ENCODE measurements at places on chromosomes 16 and 17. TPM values are rescaled to one million over a fixed set of nuclear protein-coding genes. Genes with fewer than 3 reads are reported as not detected.

Gene ITGA2B
- polyA plus RNA-seq, result not detected

Gene RSL1D1
- polyA plus RNA-seq, result 85.5 TPM

Gene HSD3B7
- polyA plus RNA-seq, result 9.0 TPM

Gene DDX52
- polyA plus RNA-seq, result 7.8 TPM

Gene GPRC5B
- 1.6 TPM for polyA plus RNA-seq

Gene SPNS3
- polyA plus RNA-seq, result not detected

Gene PIGS
- polyA plus RNA-seq, result 27.0 TPM

- H3K27ac ChIP-seq, result no peak overlapping the region
- peaks cover 41% of the 10 kb centered on the region for H3K4me1 ChIP-seq
- DNase-seq, result no peak
- H3K4me3 ChIP-seq, result no peak overlapping the region
- no peaks in the 10 kb centered on the region for H3K36me3 ChIP-seq
- no peaks in the 10 kb centered on the region for H3K27me3 ChIP-seq
These were observed 149.0 kb upstream of the PLCG2 start for GRCh38 chr16:81629896-81630634.

- H3K4me3 ChIP-seq, result no peak overlapping the region
- no peak for DNase-seq
- H3K4me1 ChIP-seq, result no peaks in the 10 kb centered on the region
- H3K27me3 ChIP-seq, result peaks cover 12% of the 10 kb centered on the region
- no peak overlapping the region for H3K27ac ChIP-seq
These were observed 98.1 kb upstream of the CCL2 start for GRCh38 chr17:34156741-34157589.

DNA sequence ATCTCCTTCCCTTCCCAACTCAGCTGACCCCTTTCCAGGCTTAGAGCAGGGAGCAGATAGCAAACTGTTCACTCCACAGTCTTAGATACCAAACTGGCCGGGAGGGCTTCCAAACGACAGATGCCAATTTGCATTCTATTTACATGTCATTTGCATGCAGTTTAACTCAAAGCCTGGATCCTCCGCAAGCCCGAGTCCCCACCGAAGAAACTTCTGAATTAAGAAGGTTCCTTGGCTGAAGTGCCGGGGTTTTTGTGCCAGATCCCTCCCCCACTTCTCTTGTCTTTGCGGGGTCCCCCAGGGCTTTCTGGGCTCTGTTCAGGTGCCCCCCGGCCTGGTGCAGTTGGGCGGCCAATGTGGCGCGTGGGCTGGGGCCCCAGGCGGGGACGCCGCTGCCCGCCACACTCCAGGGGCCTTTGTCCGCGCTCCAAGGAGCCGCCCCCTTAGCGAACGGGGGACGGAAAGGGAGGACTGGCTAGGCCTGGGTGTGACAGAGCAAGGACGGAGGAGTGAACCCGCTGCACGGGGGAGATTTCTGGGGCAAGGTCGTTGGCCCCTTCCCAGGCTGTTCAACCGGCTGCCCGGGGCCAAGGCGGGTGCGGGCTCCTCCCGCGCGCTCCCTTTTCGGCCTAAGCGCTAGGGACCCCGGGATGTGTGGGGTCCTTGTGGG is 1.2 kb downstream of the GPRC5B start:
- peak overlapping the region; percentile 33 for H3K27ac ChIP-seq
- peaks cover 29% of the 10 kb centered on the region for H3K27me3 ChIP-seq
- peak overlapping the region; percentile 67 for H3K4me3 ChIP-seq
- DNase-seq, result no peak
- no peaks in the 10 kb centered on the region for H3K36me3 ChIP-seq
- H3K4me1 ChIP-seq, result peaks cover 31% of the 10 kb centered on the region

GRCh38 chr17:13415871-13416416 is 185.8 kb downstream of the HS3ST3A1 start:
- no peak for DNase-seq
- H3K4me1 ChIP-seq, result no peaks in the 10 kb centered on the region
- H3K4me3 ChIP-seq, result no peak overlapping the region

DNA sequence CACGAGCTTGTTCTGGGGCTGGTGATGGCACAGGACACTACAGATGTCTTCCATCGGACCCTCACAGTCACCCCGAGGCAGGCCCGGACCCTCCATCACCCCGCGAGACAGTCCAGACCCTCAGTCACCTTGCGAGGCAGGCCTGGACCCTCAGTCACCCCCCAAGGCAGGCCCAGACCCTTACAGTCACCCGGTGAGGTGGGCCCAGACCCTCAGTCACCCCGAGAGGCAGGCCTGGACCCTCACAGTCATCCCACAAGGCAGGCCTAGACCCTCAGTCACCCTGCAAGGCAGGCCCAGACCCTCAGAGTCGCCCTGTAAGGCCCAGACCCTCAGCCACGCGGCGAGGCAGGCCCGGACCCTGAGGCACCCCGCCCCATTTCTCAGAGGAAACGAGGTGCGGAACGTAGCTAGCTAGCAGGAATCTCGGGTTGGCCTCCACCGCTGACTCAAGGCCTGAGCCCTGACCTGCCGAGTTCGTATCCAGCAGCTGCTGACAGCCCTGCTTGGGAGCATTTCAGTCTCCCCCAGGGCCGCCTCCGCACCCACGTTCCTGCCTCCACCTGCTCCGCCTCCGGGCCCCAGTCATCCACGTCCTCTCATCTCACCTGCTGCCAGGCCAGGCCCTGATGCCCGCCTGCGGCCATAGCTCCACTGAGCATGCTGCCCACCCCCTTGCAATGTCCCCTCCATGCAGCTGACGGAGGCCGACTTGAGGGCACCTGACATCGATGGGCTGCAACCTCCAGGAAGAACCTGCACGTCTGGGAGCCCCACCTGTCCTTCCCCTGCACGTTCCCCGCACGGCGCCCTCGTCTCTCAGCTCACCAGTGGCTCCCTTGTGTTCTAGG is 28.7 kb downstream of the RPH3AL start:
- no peaks in the 10 kb centered on the region for H3K4me1 ChIP-seq
- H3K36me3 ChIP-seq, result no peaks in the 10 kb centered on the region
- no peak overlapping the region for H3K4me3 ChIP-seq
- H3K27me3 ChIP-seq, result no peaks in the 10 kb centered on the region

DNA sequence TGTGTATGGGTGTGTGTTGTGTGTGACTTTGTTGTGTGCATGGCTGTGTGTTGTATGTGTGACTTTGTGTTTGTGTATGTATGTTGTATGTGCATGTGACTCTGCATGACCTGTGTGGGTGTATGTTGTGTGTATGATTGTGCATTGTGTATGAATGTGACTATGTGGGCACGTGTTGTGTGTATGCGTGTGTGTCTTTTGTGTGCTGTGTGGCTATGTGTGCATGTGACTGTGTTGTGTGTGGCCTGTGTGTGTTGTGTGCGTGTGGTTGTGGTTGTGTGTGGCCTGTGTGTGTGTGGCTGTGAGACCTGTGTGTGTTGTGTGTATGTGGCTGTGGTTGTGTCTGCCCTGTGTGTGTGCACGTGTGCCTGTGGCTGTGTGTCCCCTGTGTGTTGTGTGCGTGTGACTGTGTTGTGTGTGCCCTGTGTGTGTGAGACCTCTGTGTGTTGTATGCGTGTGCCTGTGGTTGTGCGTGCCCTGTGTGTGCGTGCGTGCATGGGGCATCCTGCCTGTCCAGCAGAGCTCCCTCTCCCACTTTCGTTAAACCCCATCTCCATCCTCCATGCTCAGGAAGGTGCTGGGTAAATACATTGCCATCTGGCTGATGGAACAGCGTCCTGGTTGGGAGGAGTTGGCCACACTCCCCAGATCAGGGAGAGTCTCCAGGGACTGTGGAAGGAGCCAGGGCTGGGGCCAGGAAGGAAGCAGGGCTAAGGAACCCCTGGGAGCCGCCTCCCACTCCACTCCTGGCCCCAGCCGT is 90.1 kb upstream of the GSE1 start:
- no peaks in the 10 kb centered on the region for H3K27me3 ChIP-seq
- H3K27ac ChIP-seq, result peak overlapping the region; percentile 14
- H3K4me3 ChIP-seq, result no peak overlapping the region
- H3K4me1 ChIP-seq, result peaks cover 31% of the 10 kb centered on the region

- no peaks in the 10 kb centered on the region for H3K36me3 ChIP-seq
- no peak for DNase-seq
- H3K27ac ChIP-seq, result no peak overlapping the region
- H3K27me3 ChIP-seq, result no peaks in the 10 kb centered on the region
These were observed 65.3 kb downstream of the HS3ST3B1 start for GRCh38 chr17:14366199-14366598.

GRCh38 chr17:82611140-82612058 is 36.8 kb downstream of the WDR45B start:
- peaks cover 4% of the 10 kb centered on the region for H3K36me3 ChIP-seq
- no peak for DNase-seq
- H3K27me3 ChIP-seq, result no peaks in the 10 kb centered on the region
- H3K27ac ChIP-seq, result no peak overlapping the region
- H3K4me3 ChIP-seq, result no peak overlapping the region

- DNase-seq, result peak; percentile 68
- no peaks in the 10 kb centered on the region for H3K4me1 ChIP-seq
- H3K27me3 ChIP-seq, result no peaks in the 10 kb centered on the region
- H3K4me3 ChIP-seq, result no peak overlapping the region
- H3K27ac ChIP-seq, result peak overlapping the region; percentile 87
These were observed 135.4 kb downstream of the CLEC16A start for GRCh38 chr16:11079652-11080187.

DNA sequence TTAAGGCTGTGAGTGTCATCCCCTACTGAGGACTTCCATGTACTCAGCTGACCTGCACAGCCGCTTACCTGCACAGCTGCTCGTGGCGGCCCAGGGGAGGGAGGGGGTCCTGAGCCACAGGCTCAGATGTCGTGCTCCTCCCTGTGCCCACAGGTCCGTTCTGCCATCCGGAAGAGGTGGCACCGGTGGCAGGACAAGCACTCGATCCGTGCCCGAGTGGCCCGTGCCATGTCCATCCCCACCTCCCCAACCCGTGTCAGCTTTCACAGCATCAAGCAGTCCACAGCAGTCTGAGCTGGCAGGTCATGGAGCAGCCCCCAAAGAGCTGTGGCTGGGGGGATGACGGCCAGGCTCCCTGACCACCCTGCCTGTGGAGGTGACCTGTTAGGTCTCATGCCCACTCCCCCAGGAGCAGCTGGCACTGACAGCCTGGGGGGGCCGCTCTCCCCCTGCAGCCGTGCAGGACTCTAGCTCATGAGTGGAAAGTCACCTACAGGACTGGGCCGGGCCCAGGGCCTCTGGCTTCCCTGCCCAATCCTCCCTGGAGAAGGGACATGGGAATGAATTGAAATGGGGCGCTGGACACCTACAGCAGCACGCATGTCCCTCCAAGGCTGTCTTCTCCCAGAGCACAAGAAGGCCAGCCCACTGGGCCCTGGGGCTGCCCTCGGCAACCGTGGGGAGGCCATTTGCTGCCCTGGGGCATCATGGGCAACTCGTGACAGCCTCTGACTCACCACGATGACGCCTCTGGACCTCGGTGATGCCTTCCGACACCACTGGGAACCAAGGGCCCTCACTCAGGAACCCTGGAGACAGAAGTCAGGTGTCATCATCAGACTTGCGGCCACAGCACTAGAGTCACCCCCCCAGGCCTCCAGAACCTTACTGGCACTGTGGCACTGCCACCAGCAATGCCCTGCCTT is 9.9 kb upstream of the SPPL2C start:
- H3K4me3 ChIP-seq, result no peak overlapping the region
- no peak for DNase-seq
- no peaks in the 10 kb centered on the region for H3K4me1 ChIP-seq

- H3K36me3 ChIP-seq, result no peaks in the 10 kb centered on the region
- no peak overlapping the region for H3K27ac ChIP-seq
- no peaks in the 10 kb centered on the region for H3K4me1 ChIP-seq
- no peaks in the 10 kb centered on the region for H3K27me3 ChIP-seq
These were observed 22.1 kb upstream of the FASN start for GRCh38 chr17:82120148-82120547.

GRCh38 chr17:58265902-58266875 is 14.5 kb downstream of the MPO start:
- H3K27ac ChIP-seq, result no peak overlapping the region
- H3K36me3 ChIP-seq, result no peaks in the 10 kb centered on the region
- peaks cover 32% of the 10 kb centered on the region for H3K27me3 ChIP-seq
- no peak overlapping the region for H3K4me3 ChIP-seq
- no peak for DNase-seq
- H3K4me1 ChIP-seq, result no peaks in the 10 kb centered on the region

GRCh38 chr17:9765322-9765721 is 26.1 kb downstream of the DHRS7C start:
- H3K4me3 ChIP-seq, result no peak overlapping the region
- no peaks in the 10 kb centered on the region for H3K4me1 ChIP-seq
- no peak for DNase-seq
- H3K27me3 ChIP-seq, result no peaks in the 10 kb centered on the region
- H3K36me3 ChIP-seq, result no peaks in the 10 kb centered on the region
- no peak overlapping the region for H3K27ac ChIP-seq

- no peak overlapping the region for H3K4me3 ChIP-seq
- DNase-seq, result no peak
- H3K4me1 ChIP-seq, result no peaks in the 10 kb centered on the region
- no peaks in the 10 kb centered on the region for H3K27me3 ChIP-seq
These were observed 17.3 kb upstream of the MYO1D start for GRCh38 chr17:32894245-32894644.

- H3K36me3 ChIP-seq, result no peaks in the 10 kb centered on the region
- H3K4me1 ChIP-seq, result no peaks in the 10 kb centered on the region
- H3K4me3 ChIP-seq, result no peak overlapping the region
- no peak overlapping the region for H3K27ac ChIP-seq
- H3K27me3 ChIP-seq, result no peaks in the 10 kb centered on the region
- no peak for DNase-seq
These were observed 222.8 kb downstream of the CCDC182 start for GRCh38 chr17:57522042-57523005.

- H3K27me3 ChIP-seq, result no peaks in the 10 kb centered on the region
- H3K4me3 ChIP-seq, result no peak overlapping the region
- H3K4me1 ChIP-seq, result no peaks in the 10 kb centered on the region
- peaks cover 6% of the 10 kb centered on the region for H3K36me3 ChIP-seq
- DNase-seq, result no peak
These were observed 23.6 kb downstream of the SLC5A10 start for GRCh38 chr17:18975597-18975996.

DNA sequence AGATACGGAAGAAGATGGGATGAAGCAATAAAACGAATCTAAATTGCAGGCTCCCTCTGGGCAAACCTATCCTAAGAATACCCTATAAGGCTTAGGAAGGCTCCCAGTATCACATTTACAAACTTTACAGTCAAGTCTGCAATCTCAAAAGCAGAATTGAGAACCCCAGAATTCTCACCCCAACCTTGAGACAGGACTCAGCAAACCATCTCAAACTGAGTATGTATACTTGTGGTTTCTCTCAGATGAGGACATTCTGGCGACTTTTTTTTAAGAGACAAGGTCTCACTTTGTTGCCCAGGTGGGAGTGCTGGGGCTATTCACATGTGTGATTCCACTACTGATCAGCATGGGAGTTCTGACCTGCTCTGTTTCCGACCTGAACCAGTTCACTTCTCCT is 19.3 kb upstream of the ITGA2B start:
- no peaks in the 10 kb centered on the region for H3K27me3 ChIP-seq
- no peak overlapping the region for H3K4me3 ChIP-seq
- DNase-seq, result no peak
- peaks cover 9% of the 10 kb centered on the region for H3K4me1 ChIP-seq

DNA sequence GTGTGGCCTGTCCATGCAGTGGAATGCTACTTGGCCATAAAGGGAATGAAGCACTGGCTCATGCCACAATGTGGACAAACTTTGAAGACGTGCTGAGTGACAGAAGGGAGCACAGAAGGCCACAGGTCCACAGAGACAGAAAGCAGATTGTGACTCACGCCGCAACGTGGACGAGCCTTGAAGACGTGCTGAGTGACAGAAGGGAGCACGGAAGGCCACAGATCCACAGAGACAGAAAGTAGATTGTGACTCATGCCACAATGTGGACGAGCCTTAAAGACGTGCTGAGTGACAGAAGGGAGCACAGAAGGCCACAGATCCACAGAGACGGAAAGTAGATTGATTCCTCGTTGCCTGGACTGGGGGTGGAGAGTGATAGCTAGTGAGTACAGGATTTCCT is 19.2 kb downstream of the ZC3H18 start:
- H3K4me1 ChIP-seq, result no peaks in the 10 kb centered on the region
- no peak overlapping the region for H3K4me3 ChIP-seq
- peaks cover 44% of the 10 kb centered on the region for H3K36me3 ChIP-seq
- H3K27ac ChIP-seq, result no peak overlapping the region
- DNase-seq, result no peak
- no peaks in the 10 kb centered on the region for H3K27me3 ChIP-seq

Data from sigmoid colon (tissue), 7 donors.